Urinary bladder (tissue), 4 donors: ENCODE measurements at places on chromosomes 2 and 18. TPM values are rescaled to one million over a fixed set of nuclear protein-coding genes. Genes with fewer than 3 reads are reported as not detected.
A peak's percentile ranks its signal among the peaks of the same experiment; 100 is the strongest.

The AQP12B gene
- not detected for total RNA-seq

The ANO7 gene
- total RNA-seq = 0.58 TPM

The MOGAT1 gene
- not detected for total RNA-seq

DNA sequence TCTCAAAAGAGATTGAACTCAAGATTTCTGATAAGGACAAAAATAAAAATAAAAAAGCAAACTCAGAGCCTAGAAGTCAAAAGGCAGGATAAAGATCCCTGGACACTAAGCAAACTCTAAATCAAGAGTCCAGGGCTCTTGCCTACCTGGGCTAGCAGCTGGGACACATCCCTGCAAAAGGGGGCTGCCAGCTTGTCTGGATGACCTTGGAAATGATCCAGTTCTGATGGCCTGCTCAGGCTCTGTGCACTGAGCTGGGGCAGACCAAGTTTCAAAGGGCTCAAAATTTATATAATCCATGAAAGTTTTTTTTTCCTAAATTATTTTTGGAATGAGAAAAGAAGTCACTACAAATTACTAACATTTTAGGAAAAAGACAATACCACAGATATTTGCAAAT, 557.3 kb downstream of the CNTNAP5 start:
- no peak for DNase-seq

DNA sequence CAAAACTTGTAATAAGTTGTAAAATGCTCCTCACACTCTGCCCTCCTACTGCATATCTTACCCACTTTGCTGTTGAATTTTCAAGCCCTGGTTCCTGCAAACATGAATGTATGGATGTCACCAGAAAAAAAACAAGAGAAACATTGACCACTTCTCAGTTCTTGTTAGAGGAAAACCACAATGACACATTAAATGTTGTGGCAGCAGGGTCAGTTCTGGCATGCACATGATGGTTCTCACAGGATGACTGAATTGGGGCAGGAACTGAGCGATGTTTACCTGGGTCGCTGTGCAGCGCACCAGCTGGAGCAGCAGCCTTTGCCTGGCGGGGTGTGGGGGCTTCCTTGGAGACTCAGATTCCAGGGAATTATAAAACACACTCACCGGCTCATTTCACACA, 14.0 kb upstream of the PRKCE start:
- no peak for DNase-seq

DNA sequence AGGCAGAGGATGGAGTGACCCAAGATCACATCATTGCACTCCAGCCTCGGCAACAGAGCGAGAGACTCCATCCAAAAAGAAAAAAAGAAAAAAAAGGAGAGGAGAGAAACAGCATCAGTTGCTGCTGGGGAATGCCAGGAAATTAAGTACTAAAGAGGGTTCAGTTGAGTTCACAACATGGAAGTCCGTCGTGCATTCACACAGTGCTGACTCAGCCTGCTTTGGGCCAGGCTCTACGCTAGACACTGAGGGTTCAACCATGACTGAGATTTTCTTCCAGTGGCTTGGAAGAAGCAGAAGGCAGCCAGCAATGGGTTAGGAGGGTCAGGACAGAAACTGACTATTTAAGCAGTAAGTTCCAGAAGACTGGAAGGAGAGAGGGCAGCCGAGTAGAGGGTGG, 108.8 kb downstream of the FMNL2 start:
- no peak for DNase-seq

The FIGLA gene
- not detected for total RNA-seq

- DNase-seq = no peak
These were observed 54.2 kb downstream of the TSN start for GRCh38 chr2:121809607-121810006.

DNA sequence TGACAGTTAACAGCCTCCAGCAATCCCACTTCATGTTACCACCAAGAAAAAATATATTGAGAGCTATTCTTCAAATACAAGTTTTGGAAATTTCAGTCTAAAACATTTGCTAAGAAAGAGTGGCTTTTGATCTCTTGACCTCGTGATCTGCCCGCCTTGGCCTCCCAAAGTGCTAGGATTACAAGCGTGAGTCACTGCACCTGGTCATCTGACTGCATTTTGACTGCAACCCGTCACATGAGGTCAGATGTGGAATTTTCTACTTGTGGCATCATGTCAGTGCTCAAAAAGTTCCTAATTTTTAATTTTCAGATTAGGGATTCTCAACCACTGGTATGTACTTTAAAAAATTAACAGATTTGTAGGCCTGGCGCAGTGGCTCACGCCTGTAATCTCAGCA, 9.1 kb upstream of the CLK1 start:
- no peak for DNase-seq

DNA sequence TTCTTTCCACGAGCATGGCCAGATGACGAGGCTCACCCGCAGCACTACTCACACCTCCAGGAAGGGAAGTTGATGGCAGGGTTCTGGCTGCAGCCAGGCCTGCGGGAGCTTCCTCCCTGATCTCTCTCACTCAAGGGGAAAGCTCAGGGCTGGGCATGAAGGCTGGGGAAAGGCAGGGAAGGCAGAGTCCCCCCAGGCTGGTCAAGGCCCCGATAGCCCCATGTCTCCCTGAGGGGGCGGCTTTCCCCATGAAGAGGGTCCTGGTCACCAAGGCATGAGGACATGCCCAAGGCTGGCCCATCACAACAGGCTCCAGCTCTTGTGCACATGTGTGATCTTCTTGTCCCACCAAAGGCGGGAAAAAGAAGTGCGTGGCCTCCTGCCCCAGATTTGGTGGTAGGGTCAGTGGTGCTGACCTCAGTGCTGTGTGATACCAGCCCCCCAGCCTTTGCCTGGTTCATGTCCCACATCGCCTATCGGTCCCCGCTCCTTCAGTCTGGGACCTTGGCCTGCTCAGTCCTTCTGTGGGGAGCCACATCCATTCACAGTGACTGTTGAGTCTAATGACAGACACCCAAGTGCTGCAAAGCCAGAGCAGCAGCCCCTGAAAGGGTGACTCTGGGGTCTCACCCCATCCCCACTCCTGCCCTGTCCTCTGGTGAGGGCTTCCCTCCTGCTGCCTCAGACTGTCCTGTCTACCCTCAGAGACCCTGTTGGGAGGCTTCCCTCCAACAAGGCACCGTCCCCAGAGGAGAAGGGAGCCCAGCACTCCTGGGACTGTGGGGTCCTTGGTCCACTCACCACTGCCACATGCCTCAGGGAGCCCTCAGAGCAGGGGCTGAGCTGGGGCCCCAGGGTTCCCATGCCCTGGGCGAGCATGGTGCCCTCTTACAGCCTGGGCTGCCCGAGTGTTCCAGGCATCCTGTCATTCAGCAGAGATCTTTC, 49.8 kb upstream of the ALPP start:
- no peak for DNase-seq

GRCh38 chr18:25261768-25262167, 90.2 kb downstream of the ZNF521 start:
- no peak for DNase-seq

The FTCDNL1 gene
- total RNA-seq = 0.85 TPM

- no peak for DNase-seq
These were observed 23.3 kb upstream of the RMC1 start for GRCh38 chr18:23479829-23480505.

GRCh38 chr2:219628235-219628985, 980 bp downstream of the SLC4A3 start:
- no peak for DNase-seq

GRCh38 chr2:188676010-188676400, 298.2 kb upstream of the COL3A1 start:
- DNase-seq = no peak

The NLRC4 gene
- total RNA-seq = 1.7 TPM

- DNase-seq = no peak
These were observed 41.6 kb downstream of the CYB5A start for GRCh38 chr18:74250131-74250530.

DNA sequence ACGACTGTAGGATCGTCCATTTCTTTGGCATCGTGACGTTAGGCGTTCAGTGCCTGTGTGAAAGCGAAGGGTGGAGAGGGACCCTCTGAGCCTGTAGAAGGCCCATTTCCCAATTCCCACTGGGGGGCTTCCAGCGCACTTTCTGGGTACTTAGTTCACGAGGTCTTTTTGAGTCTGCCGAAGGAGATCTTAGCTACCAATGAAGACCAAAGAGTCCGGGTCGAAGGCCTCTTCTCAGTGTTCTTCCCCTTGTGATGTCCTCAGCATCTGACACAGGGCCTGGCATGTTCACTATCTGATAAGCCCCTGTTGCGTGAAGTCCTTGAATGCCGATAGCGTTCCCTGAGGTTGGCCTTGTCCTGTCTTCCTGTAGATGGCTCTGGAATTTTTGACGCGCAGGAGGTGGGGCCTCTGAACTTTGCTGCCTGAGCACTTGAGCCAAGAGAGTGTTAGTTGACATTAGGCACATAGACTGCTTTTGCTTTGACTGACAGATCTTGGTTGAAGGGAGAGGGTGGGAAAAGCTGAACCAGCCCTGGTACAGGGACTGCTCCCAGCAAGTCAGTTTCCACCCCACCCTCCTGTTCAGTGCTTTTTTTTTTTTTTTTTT, 52.8 kb downstream of the LDLRAD4 start:
- no peak for DNase-seq

- no peak for DNase-seq
These were observed 85.7 kb upstream of the EPAS1 start for GRCh38 chr2:46211461-46211860.

DNA sequence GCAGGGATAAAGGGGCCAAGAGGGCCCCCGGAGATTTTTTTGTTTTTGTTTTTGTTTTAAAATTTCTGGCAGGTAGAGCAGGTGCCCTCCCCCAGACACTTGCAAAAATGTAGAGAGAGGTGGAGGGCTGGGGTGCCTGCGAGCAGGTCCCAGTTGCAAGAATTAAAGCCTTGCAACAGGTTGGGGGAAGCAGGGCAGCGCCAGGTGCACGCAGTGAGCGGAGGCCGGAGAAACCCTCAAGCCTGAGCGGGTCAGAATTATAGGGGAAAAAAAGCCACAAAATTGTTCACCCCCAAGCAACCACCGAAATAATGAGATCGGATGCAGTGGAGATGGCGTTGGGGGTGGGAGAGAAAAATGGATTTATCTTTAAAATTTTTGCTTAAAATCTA, 527 bp downstream of the IGFBP5 start:
- no peak for DNase-seq

The SCN1A gene
- total RNA-seq = 0.32 TPM

- DNase-seq = no peak
These were observed 122.7 kb downstream of the DNER start for GRCh38 chr2:229591611-229592010.

The DIPK1C gene
- total RNA-seq = 1.6 TPM

The SLC4A5 gene
- total RNA-seq = 3.8 TPM

- no peak for DNase-seq
These were observed 15.2 kb upstream of the ITSN2 start for GRCh38 chr2:24375349-24376087.

- peak; percentile 25 for DNase-seq
These were observed 42.7 kb downstream of the SH3RF3 start for GRCh38 chr2:109171444-109172334.

The CLEC4F gene
- not detected for total RNA-seq

The CAPN14 gene
- total RNA-seq = 0.42 TPM

The ALLC gene
- total RNA-seq = 0.16 TPM

DNA sequence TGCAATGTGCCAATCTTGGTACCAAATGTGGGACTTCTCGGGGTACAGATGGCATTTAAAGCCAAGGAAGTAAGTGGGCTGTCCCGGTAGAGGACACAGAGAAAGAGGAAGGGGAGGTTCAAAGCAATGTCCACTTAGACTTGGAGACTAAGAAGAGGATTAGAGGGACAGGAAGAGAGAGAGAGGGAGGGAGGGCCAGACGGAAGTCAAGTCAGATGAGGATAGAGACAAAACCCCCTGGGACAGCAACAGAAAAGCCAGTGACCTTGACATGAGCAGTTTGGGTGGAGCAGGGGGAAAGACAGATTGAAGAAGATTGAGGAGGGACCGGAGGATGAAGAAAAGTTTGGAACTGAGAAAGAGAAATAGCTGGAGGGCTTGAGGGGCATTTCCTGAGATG, 164.5 kb downstream of the NCK2 start:
- DNase-seq = no peak

DNA sequence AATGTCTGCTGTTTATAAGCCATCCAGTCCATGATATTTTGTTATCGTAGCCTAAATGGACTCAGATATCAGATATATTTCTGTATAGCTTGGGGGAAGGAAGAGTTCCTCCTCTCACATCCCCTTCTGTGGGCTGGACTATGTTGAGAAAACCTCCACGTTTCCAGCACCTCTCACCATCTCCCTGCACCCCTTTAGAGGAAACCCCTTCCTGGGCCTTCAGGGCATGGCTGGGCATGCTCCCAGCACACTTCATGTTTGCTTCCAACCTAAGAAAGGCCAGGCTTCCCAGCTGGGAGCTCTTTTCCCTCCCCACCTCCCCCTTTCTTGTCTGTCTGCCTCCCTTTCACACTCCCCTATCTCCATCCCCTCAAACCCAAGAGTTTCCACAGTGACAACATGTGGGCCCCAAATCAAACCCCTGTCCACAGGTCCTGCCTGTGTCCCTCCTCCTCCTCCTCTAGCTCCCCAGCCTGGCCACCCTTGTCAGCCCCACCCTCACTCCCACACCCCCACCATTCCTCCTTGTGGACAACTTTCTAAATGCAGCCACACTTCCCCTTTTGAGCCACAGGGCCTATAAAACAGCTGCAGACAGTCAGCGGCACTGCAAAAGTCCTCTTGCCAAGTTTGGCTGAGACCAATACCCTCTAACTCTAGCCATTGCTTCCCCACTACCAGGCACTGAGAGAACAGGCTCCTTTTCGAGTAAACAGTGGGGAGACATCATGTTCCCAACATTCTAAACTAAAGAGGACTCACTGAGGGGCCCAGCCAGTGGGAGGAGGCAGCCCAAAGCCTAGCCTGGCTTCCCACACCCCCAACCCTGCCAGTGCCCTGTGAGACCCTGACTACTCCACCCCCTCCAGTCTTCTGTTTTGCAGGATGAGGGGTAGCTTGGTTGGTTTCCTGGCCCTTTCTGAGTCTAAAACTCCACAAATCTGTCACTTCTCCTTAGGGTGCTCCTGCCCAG, 120.5 kb downstream of the ZFP36L2 start:
- DNase-seq = peak; percentile 70

- DNase-seq = no peak
These were observed 74.5 kb upstream of the NOSTRIN start for GRCh38 chr2:168727904-168728470.

- no peak for DNase-seq
These were observed 145.9 kb downstream of the ACKR3 start for GRCh38 chr2:236715491-236715961.

GRCh38 chr2:45567288-45567963, 43.6 kb downstream of the SRBD1 start:
- DNase-seq = no peak
